RPMI8226 (cell line): ENCODE measurements at places on chromosomes 6 and 20.

DNA sequence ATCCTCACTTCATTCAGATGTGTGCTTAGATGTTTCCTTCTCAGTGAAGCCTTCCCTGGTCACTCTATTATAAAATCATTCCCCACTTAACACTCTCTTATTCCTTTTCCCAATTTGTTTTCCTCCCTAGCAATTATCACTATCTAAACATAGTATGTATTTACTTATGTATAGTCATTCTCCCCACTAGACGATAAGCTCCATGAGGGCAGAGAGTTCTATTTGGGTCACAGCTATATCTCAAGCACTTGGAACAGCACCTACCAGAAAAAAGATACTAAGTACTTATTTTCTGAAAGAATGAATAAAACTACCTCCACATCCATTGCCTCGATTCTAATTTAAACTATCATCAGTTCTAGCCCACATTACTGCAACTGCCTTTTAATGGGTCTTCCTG lies 36.5 kb downstream of the USP49 start:
- no peak for DNase-seq

GRCh38 chr20:48039514-48039913 lies 254.2 kb upstream of the SULF2 start:
- no peak for DNase-seq

DNA sequence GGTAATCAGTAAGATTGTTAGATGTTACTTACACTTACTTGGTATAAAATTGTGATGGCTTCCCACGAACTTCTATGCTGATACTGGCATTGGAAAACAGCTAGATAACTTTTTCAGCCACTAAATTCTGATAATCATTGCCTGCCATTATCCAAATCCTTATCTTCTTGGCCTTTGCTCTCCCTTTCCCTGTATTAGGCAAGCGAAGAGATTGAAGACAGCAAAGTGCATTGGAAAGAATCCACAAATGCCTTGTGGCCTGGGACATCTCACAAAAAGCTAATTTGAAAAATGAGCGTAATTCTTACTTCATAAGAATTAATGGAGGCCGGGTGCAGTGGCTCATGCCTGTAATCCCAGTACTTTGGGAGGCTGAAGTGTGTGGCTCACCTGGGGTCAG lies 79.5 kb upstream of the MARCKS start:
- no peak for DNase-seq

DNA sequence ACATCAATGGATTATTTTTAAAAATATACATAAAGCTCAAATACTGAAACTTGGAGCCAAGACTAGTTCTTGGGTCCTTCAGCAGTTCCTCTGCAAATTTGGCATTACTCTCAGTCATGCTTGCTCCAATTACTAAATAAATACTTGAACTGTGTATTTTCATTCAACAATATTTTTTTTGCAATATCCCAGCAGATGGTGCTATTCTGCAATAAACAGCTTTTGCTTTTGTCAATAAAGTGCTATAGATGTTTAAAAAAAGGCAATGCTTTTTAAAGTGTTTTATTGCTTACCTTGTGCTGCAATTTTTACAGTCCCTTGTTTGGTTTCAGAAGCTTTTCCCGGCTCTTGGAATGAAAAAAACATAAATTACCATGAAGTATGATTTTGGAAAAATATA lies 243.4 kb downstream of the TRDN start:
- no peak for DNase-seq

- no peak for DNase-seq
Measured at GRCh38 chr6:55636406-55637102, 57.6 kb upstream of the HMGCLL1 start.

- DNase-seq: no peak
Measured at GRCh38 chr20:433300-433975, 25.3 kb downstream of the RBCK1 start.

DNA sequence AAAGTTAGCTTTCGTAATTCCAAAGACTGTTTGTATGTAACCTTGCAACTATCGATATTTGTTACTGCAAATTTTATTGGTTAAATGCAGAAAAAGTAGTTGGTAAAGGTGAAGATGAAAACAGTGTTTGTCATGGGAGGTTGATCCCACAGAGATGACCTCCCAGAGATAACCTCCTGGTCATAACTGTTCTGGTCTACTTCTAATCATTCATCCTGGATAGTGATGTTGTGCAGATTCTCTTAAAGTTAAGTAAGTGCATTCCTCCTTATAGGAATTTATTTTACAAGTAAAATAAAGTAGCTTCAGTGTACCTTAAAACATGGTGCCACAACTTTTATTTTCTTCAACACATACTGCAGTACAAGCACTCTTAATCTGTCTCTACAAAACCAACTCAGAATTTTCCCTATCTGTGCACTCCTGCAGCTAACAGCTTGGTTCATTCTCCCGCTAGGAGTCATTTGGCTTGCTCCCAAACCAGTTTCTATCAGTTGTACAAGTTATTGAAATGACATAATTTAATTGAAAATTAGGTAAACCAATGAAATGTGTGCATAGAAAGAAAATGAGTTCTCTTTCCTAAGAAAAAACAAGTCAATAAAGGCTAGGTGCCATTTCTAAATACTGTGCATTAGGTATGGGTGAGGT lies 19.2 kb downstream of the METTL24 start:
- no peak for DNase-seq

DNA sequence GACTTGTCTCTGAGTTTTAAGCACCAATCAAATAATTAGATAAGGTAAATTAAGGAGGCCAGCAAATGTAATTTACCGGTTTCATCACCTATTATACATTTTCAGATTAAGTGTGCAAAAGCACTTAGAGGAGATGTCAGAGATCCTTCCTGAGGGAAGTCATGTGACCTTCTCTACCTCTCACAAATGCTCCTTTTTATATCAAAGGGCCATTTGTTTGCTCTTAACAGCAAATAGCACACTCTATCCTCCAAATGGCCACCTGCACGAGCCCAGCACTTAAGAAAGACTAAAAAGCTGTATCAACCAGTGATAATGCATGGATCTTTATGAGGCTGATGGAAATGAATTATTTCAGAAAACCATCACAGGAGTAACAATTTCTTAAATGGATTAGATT lies 149.4 kb downstream of the ELOVL4 start:
- no peak for DNase-seq

DNA sequence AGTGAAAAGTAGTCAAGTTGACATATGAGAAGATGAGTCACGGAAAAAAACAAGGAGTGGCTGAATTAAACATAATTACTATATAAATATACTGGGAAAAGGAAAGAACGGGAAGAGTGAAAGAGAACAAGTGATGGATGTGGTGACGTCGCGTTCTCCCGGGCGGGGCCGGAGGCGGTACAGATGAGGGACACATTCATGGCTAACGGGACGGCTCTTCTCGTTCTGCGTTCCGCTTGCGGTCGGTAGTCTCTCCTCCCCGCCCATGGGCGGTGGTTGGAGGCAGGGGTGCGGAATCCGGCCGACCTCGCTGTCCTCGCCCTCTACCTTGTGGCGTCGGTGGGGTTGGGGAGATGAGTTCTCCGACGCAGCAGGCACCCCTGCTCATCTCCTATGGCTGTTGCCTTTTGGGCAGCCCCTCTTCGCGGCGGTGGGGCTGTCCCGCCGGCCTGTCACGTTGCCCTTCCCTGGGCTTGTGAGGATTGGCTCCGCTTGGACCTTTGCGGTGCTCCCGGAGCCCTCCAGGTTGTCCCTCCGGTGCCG lies 22.5 kb downstream of the HLA-G start:
- DNase-seq: no peak

DNA sequence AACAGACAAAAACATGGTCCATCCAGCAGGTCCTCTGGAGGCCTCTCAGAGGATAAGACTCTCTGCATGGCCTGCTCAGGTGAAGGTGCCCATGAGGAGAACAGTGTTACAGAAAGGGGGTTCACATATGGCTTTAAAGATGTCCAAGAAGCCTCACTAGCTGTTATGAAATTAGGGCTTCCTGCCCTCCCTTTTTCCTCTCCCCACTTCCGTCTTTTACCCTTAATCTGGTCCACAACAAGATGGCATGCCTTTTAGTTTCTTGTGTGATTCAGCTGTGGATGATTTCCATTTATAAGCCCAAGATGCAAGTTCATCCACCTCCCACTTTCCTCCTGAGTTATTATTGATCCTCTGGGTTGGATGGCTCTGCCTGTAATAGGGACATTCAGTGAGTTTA lies 14.0 kb downstream of the GCNT2 start:
- no peak for DNase-seq

DNA sequence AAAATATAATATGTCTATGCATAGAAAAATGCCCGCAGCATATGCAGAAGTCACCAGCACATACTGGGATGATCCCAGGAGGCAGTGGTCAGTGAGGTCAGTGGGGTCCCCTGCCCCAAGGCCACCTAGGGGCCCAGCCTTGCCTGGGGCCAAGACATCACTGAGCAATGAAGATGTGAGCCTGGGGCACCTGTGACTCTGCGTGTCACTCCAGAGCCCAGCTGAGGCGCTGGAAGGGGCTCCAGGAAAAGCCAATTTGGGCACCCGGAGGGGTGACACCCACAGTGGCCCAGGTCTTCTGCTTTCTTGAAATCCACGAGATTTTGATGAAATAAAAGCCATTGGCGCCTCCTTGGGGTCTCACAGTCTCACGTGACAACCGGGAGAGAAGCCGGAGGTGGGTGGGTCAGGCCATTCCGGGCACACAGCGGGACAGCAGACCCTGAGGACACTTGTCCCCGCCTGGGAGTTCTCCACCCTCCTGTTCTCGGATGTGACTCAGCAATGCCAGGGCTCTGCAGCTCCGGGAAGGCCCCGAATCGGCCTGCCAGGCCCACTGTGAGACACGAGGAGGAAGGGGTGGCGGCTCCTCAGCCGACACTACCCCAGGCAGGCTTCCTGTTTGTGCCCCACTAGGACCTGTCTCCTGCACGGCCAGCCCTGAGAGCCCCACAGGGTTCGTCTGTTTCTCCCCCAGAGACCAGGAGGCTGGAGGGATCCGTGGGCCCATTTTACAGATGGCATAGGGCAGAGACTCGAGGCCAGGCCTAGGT lies 24.4 kb upstream of the SLCO4A1 start:
- peak; percentile 21 for DNase-seq

DNA sequence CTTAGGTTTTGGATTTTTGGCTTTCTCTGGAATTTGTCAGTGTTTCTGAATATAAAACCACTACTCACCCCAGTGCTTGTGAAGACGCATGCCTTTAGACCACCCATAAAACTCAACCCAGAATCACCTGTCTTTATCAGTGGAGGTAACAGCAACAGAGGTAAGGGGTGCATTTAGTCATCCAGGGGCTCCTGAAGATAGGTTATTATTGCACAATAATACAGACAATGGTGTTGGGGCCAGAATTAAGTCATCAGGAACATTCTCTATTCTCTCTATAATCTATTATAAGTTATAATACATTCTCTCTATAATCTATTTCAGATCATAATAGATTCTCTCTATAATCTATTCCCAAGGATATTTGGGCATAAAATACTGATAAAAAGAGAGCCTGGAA lies 100.2 kb upstream of the KCNQ5 start:
- no peak for DNase-seq

- DNase-seq: peak; percentile 50
Measured at GRCh38 chr20:19974630-19975435, 42.3 kb upstream of the NAA20 start.

GRCh38 chr6:138025528-138025978 lies 81.7 kb downstream of the PERP start:
- no peak for DNase-seq

GRCh38 chr6:155273431-155273830 lies 9.6 kb downstream of the CLDN20 start:
- no peak for DNase-seq

DNA sequence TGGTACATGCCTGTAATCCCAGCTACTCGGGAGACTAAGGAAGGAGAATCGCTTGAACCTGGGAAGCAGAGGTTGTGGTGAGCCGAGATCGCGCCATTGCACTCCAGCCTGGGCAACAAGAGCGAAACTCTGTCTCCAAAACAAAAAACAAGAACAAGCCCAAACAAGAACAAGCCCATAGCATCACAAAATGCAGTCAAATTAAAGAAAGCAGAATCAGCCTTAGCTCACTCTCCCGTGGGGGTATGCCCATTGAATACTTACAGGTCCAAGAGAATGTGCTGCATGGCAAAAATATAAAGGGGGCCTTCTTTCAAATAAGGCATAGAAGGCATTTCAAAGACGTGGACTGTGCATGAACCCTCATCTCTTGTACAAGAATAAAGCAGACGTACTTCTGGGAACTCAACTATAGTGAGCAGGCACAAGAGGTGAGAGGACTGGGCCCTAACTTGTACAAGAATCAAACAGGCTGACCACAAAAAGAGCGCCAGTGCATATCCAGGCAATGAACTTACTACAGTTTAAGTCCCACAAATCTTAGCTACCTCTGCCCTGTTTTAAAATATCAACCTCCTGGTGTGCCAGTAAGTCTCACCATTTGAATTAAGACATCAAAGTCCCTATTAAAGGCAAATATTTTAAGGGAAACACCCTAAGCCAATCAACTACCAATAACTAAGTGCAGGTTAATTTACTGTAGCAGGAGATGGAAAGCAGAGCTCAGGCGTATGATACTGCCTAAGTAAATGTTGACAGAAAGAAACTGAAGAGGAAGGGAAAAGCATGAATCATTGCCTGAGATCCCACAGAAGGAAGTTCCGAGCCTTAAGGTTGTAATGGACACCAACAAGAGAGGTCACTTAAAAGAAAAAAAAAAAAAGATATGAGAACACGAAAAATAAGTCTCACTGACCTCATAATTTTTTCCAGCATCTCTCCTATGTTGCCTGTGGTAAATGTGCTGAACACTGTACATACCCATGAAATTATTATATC lies 37.4 kb downstream of the TOMM6 start:
- no peak for DNase-seq

GRCh38 chr20:61891916-61892649 lies 173.6 kb downstream of the TAF4 start:
- no peak for DNase-seq

DNA sequence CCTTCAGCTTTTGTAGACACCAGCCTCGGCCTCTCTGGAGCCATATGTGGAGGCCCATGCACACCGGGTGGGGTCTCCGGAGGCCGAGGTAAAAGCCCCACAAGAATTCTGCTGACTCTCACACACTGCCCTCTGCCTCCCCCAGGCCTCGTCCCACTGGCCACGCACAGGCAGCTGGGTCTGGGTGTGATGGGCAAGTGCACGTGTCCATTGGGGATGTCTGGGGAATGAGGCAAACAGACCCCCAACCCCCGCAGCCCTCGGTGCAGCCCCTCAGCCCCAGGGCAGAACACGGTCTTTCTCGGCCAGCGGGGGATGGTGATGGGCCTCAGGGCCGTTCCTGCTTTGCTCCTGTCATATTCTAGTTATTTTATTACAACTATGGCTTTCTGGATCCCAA lies 44.0 kb upstream of the GATA5 start:
- DNase-seq: no peak

GRCh38 chr20:31833130-31833930 lies 12.1 kb downstream of the FOXS1 start:
- peak; percentile 66 for DNase-seq
